Kasumi-1 (cell line): ENCODE measurements at places on chromosomes 5 and 9.

- no peak for DNase-seq
Observed at GRCh38 chr5:87851603-87852002, 417.0 kb downstream of the TMEM161B start.

- no peak for DNase-seq
Observed at GRCh38 chr5:147085409-147085808, 149.4 kb upstream of the STK32A start.

DNA sequence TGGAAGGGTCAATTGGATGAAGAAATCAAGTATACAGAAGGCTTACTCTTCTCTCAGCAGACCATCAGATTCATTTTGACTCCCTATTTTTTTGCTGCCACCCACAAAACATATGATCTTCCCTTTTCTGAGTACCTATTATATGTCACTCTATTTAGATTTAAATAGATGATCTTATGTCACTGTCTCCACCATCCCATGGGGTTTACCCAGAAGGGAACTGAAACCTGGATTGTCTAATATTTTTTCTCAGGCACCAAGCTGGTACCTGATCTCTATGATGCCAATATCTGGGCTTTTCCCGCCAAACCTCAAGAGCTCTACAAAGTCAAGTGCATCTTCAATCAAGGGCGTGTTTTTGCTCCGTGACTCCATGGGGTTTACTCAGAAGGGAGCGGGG lies 118.7 kb downstream of the GAS1 start:
- no peak for DNase-seq

- peak; percentile 29 for DNase-seq
Observed at GRCh38 chr5:140118302-140118936, 4.5 kb downstream of the PURA start.

DNA sequence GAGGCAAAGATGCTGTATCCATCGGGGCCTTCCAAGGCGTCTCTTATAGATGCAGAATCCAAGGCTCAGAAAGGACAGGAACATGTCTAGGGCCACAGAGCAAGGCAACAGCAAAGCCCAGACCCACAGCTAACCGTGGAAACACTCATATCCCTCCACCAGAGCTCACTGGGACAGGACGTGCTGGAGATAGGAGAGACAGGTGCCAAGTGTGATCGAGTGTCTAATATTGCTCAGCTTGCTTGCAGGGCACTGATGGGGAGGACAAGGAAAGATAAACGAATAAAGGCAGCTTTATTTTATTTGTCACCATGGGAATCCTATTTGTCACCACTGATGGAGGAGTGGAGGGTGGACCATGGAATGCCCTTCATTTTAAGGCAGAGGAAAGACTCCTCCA lies 44.0 kb upstream of the AKNA start:
- DNase-seq, result no peak

- DNase-seq, result no peak
Observed at GRCh38 chr5:93887678-93888077, 146.3 kb upstream of the POU5F2 start.

DNA sequence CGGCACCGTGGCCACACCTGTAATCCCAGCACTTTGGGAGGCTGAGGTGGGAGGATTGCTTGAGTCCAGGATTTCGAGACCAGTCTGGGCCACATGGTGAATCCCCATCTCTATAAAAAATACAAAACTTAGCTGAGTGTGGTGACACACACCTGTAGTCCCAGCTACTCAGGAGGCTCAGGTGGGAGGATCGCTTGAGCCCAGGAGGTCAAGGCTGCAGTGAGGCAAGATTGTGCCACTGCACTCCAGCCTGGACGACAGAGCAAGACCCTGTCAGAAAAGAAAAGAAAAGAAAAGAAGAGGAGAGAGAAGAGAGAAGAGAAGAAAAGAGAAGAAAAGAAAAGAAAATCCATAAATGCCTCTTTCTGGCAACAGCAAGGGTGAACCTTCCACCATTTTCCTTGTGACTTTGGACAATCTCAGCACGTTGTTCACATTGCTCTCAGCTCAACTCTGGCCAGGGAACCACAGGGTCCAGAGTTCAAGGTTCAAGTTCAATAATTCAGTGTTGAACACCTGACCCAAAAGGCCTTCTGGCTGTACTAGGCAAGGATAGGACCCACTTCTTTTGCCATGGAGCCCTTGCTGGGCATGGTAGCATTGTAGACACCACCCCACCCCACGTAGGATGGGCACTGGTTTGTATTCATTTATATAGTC lies 14.6 kb upstream of the DUSP1 start:
- no peak for DNase-seq

GRCh38 chr5:169945831-169946261 lies 34.4 kb downstream of the INSYN2B start:
- DNase-seq, result peak; percentile 77

- no peak for DNase-seq
Observed at GRCh38 chr5:131997026-131997726, 14.3 kb downstream of the ACSL6 start.

GRCh38 chr9:81408951-81409350 lies 280.4 kb downstream of the TLE1 start:
- DNase-seq, result peak; percentile 53

DNA sequence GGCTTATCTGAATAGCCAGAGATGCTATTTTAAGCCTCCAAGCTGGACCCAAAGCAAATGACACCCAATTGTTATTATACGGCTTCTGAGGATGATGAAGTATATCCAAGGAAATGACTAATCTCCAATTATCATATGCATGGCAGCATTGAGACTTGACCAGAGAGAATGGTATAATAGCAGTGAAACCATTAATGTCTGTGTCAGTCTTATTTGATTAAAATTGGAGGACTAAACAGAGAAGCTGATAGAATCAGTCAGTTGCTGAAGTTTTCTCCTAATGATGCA lies 200.5 kb downstream of the EFNA5 start:
- DNase-seq, result no peak

- no peak for DNase-seq
Observed at GRCh38 chr5:141478321-141478945, 2.7 kb downstream of the PCDHGC3 start.

GRCh38 chr5:139207297-139208000 lies 9.3 kb upstream of the SIL1 start:
- no peak for DNase-seq
